ENCODE measurements at places on chromosomes 5 and 9. TPM values are rescaled to one million over a fixed set of nuclear protein-coding genes. Genes with fewer than 3 reads are reported as not detected.

The S100Z gene
- total RNA-seq, result not detected

The CCNI2 gene
- not detected for total RNA-seq

The KIAA1958 gene
- total RNA-seq, result 1.8 TPM

The CTNNAL1 gene
- 15.9 TPM for total RNA-seq

The ACTBL2 gene
- total RNA-seq, result under 0.01 TPM

The NKD2 gene
- 0.51 TPM for total RNA-seq

The LMAN2 gene
- total RNA-seq, result 444 TPM

The TARS1 gene
- total RNA-seq, result 407 TPM
